ENCODE measurements at places on chromosomes 3 and 15.

GRCh38 chr3:64291956-64292355 is 66.7 kb upstream of the PRICKLE2 start:
- DNase-seq = no peak

- DNase-seq = no peak
Measured at GRCh38 chr3:38458796-38459498, 5.3 kb downstream of the ACVR2B start.

- no peak for DNase-seq
Measured at GRCh38 chr3:171644681-171645080, 165.6 kb downstream of the PLD1 start.

GRCh38 chr3:180229113-180229512 is 192.4 kb upstream of the PEX5L start:
- DNase-seq = no peak

DNA sequence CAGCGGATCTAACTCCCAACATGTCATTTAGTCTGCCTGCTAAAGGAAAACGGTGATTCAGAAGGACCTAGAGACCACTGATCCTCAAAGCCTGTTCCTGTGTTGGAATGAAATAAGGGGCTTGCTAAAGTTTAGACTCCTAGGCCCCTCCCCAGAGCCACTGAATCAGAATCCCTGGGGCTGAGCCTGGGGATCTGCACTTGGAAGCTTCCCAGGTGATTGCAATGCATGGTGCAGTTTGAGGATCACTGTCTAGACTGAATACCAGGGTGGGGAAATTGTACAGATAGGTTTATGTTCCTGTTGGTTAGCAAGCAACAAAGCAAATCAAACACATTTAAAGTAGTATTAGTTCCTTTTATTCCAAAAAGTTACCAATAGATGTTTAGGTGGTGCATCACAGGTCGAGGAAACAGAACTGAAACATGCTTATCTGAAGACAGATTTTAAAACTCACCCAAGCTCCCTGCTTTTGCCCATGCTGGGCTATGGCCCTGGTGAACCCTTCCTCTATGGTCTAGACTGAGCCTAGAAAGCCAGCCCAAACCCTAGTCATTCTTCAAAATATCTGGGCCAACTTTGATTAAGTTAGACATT is 29.6 kb upstream of the SPTBN5 start:
- no peak for DNase-seq

DNA sequence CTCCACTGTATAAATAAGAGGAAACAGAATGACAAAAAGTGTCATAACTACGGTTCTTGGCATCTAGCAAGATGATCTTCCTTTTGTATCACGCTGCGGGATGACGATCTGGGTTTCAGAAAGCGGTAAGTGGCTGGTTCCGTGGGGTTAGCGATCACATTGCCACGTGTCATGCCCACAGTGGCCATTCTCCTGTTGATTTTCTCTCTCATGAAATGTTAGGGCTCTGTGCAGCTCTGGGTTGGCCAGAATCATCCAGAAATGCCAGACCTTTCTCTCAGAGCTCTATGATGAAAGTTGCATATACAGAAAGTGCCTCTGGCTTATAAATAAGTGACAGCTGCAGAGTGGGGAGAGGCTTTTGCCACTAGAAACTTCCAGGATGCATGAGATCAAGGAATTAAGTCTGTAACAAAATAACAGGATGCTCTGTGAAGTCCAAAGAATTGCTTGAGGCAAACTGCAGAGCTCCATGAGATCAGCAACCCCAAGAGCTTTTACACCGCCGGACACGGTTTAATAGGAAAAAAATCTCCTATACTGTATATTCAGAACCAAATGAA is 71.6 kb downstream of the ABTB1 start:
- no peak for DNase-seq

DNA sequence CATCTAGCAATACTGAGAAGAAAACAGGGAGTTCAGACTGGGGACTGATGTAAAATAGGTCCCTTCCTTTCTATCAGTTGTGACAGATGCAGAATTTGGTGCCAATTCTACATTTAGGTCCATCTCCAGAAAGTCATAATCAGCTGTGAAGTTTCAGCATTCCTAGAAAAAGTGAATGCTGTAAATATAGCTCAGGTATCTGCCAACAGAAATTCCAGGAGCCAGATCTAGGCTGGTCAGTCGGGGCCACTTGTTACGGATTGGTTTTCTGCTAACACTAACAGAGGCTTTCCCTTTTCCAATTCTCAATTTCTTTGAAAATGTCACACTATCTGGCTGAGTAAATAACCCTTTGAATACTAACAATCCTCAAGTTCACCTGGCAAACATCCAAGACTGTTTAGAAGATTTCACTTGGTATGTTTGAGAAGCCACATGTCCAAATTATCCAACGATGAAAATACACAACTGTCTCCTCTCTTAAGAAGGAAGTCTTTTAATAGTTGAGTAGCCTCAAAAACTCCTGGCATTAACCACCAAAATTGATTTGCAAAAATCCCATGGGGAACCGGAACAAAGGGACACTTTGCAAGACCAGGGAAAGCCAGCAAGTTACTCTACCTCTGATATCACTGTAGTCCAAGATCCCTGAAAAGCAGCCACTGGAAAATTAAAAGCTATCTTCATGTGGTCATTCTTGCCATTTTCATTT is 222.3 kb downstream of the ZMAT3 start:
- DNase-seq = no peak

GRCh38 chr3:194960446-194961032 is 274.9 kb downstream of the FAM43A start:
- DNase-seq = no peak

DNA sequence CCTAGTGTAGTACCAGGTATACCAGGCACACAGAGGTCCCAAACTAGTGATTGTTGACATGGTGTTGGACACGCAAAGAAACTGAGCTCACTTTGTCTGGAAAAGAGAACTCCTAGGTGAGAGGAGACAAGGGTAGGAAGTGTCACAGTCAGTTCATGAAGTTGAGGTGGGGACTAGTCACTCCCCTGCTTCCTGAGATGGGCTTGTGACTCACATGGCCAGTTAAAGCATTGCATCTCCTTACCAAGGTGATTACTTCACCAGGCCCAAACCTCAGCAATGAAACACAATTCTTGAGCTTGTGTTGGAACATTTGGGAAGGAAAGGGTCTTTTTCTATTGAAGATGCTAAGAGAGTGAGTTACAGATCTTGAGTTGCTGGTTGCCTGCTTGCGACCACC is 49.2 kb upstream of the RAD18 start:
- DNase-seq = no peak

DNA sequence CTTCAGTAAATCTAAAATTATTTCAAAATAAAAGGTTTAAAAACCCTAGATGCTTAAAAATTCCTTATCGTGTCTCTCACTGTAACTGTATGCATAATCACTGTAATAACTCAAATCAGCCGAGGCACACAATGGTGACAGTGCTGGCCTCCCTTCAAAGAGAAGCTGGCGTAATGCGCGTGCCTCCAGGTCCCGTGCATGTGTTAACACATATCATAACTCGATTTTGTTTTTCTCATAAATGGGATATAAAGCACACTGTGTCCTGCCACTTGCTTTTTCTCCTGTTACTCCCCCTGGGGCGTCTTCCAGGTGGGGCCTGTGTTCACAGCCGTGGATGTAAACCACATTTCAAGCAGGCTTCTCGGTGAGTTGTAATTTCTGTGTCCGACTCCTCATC is 56.0 kb downstream of the TPRA1 start:
- no peak for DNase-seq

DNA sequence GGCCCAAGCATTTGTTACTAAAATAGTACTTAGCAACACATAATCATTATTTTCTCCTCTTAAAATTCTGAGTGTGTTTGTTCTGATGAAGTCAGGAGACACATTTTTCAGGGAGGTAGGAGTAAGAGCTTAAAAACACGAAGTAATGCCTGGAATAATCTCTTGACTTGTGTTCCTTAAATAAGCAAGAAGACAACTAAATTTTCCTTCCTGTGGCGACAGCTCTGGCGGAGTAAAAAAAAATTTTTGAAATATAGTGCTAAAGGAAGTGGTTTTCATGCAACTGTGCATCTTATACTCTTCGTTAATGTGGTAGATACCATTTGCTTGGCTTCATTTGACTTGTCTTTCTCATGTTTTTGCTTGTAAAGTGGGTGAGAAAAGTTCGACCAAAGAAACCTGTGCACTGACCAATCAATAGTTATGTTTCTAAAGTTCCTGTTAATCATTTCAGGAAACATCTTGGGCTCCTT is 11.1 kb upstream of the MBNL1 start:
- DNase-seq = no peak

DNA sequence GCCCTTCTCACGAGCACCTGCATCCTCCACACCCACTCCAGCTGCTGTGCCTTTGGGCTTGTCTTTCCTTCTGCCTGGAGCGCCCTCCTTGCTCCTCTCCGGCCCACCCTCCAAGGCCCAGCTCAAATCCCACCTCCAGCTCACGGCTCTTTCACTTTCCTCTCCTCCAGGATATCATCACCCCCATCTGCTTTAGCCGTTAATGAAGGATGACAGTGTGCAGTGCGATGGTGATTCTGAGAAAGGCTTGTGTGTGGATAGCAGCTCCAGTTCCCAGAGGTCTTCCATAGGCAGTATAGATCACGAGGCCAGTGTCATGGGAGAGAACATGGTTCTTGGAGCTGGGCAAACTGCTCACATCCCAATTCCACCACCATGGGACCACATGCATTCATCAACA is 237.4 kb downstream of the TLE3 start:
- no peak for DNase-seq

- DNase-seq = no peak
Measured at GRCh38 chr3:159860269-159861116, 128.1 kb upstream of the IL12A start.

DNA sequence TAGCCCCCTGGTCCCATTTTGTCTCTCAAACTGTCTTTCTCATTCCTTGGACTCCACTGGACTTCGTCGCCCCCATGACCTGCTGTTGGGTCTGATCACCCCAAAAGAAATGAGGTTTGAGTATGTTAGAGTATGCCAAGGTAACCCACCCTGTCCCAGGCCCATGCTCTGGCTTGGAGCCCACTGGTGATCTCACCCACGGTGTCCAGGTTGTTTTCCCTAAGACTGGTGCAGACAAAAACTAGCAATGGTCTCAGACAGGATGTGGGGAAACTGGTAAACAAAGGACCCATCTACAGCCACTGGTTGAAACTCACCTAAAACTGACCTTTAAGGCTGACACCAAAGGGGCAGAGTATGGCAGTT is 38.9 kb downstream of the EFCAB12 start:
- DNase-seq = no peak

- no peak for DNase-seq
Measured at GRCh38 chr3:144544871-144545270, 573.2 kb downstream of the DIPK2A start.

DNA sequence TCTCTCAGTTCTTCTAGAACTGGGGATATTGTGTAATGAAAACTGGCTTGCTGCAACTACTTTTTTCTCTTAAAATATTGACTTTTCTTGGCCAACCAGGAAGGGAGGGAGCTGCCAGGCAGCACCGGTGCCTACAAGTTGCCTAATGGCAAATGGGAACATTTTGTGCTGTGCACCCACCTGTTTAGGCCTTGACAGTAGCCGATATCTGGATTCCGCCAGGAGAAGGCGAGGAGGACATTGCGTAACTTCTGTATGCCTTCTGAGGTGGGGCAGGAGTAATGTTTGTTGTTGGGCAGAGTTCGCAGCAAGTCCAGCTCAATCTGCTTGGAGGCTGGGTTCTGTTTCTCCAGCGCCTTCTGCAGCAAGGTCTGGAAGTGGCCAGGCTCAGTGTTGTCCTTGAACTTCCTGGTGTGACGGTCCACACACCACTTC is 64.9 kb downstream of the TBC1D2B start:
- no peak for DNase-seq

GRCh38 chr3:60594025-60594424 is 657.2 kb downstream of the FHIT start:
- DNase-seq = no peak

GRCh38 chr15:31814082-31814481 is 216.2 kb upstream of the CHRNA7 start:
- no peak for DNase-seq
